ENCODE measurements at places on chromosomes 13 and 19.

- no peak for DNase-seq
Observed at GRCh38 chr19:42366673-42367072, 23.4 kb downstream of the CNFN start.

DNA sequence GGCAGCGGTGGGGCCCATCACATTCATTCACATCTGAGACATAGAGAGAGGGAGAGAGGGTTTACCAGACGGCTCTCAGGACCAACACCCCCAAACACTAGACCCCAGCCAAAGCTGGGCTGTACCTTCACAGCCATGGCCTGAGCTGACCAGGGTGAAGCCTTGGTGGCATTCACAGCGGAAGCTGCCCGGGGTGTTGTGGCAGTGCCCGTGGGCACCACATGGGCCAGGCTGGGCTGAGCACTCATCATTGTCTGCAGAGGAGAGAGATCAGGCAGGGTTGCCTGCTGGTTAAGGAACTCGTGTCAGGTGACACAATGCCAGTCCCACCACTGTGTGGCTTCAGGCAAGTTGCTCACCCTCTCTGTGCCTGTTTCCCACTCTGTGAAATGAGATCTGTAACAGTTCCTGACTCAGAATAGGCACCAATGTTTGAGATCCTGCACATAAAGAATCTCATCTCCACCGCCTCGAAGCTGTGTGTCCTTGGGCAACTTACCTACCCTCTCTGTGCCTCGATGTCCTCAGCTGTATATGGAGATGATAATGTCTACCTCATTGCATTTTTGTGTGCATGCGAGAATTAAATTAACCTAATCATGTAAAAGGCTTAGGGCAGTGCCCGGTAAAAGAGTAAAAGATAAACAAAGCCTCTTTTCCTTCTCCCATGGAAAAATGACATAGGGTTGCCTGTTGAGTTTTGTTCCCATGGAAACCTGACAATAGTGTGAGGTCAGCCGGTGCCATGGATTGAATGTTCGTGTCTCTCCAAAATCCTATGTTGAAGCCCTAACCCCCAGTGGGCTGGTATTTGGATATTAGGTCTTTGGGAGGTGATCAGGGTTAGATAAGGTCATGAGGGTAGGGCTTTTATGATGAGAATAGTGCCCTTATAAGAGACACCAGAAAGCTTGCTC, 22.9 kb downstream of the CCL25 start:
- DNase-seq, result no peak

GRCh38 chr19:10192922-10193321, 1.8 kb downstream of the DNMT1 start:
- no peak for DNase-seq

DNA sequence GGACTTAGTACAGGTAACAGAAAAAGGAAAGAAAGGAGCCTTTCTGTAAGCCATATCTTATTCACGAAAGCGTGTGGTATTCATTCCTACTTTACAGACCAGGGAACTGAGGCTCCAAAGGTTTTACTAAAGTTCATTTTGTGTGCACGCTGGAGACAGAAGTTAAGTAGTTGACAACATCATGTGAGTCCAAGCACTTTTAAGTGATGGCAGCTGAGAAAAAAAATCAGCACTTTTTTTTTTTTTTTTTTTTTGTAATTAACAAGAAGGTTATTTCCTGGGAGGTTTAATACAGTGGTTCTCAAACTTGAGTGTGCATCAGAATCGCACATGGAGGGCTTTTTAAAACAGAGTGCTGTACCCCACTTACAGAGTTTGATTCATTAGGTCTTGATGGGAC, 2.0 kb downstream of the DNAJC3 start:
- DNase-seq, result no peak

GRCh38 chr19:38977445-38978325, 2.1 kb upstream of the FBXO17 start:
- DNase-seq, result no peak

DNA sequence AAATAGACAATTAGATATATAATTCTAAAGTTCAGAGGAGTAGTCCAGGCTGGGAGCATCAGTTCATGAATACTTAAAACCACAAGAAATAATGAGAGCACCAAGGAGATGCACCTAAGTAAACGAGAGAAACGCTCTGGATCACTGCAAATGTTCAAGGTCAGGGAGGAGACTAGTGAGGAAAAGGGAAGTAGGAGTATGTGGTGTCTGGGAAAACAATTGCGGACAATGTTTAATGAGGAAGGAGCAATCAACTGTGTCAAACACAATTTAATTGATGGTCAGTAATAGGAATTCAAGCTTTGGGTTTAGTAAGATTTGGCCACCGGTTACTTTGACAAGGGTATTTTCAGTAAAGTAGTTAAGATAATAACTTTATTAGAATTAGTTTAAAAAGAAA, 652.2 kb downstream of the DACH1 start:
- DNase-seq, result no peak

- DNase-seq, result no peak
Observed at GRCh38 chr19:5903056-5903623, 450 bp downstream of the NDUFA11 start.

Data from immature natural killer cell (primary cell).